ENCODE measurements at places on chromosomes 7 and 10.

DNA sequence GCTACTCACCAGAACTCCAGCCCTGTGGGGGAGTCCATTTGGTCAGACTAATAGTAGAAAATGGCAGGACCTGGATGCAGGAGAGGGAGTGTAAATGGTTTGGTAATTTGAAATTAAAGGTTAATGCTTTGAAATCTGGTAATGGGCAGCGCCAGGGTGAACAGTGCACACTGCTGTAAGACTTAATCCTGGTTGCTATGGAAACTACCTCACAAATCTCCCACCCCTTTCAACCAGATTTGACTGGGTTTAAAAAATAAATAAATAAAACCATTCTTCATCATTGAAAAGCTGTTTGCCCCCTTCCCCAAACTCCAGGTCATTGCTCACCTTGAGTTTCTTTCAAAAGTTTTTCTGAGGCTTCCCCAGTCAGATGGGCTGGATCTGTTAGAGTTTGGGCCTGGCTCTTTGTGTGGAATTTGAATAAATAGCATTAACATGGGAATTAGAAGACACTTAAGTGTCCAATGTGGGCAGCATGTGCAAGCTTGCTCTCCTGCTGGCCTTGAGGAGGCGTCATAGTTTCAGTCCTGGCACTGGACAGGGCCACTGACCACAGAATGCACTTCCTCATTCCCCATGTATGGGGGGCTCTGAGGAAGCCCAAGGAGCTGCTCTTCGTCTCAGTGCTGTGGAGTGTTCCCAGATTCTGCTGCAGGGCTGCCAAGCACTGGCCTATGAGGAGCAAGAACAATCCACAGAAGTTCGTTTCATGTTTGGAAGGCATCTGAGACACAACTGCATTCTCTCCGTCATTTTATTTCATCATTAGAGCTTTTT lies 90.7 kb downstream of the LRRC4 start:
- peaks cover 4% of the 10 kb centered on the region for H3K4me1 ChIP-seq
- no peak overlapping the region for H3K4me3 ChIP-seq
- DNase-seq, result no peak

GRCh38 chr10:100173035-100173434 lies 12.8 kb downstream of the ERLIN1 start:
- DNase-seq, result no peak
- no peak overlapping the region for H3K27ac ChIP-seq
- H3K4me1 ChIP-seq, result no peaks in the 10 kb centered on the region
- no peaks in the 10 kb centered on the region for H3K27me3 ChIP-seq
- H3K4me3 ChIP-seq, result no peak overlapping the region

- H3K27me3 ChIP-seq, result no peaks in the 10 kb centered on the region
- H3K36me3 ChIP-seq, result no peaks in the 10 kb centered on the region
- H3K4me3 ChIP-seq, result no peak overlapping the region
- 0 out of 2 replicates have a peak, but pooled peaks cover 4% of the 10 kb centered on the region for H3K4me1 ChIP-seq
Observed at GRCh38 chr7:66013938-66014337, 31.9 kb upstream of the GUSB start.

- peak; percentile 49 for DNase-seq
- H3K27ac ChIP-seq, result no peak overlapping the region
- H3K4me3 ChIP-seq, result no peak overlapping the region
- no peaks in the 10 kb centered on the region for H3K36me3 ChIP-seq
- no peaks in the 10 kb centered on the region for H3K4me1 ChIP-seq
Observed at GRCh38 chr7:137656227-137656849, 190.4 kb downstream of the DGKI start.

GRCh38 chr7:13151978-13152377 lies 464.5 kb downstream of the ARL4A start:
- H3K27ac ChIP-seq, result no peak overlapping the region
- H3K27me3 ChIP-seq, result no peaks in the 10 kb centered on the region
- no peaks in the 10 kb centered on the region for H3K4me1 ChIP-seq
- no peak overlapping the region for H3K4me3 ChIP-seq
- DNase-seq, result no peak
- no peaks in the 10 kb centered on the region for H3K36me3 ChIP-seq

- no peaks in the 10 kb centered on the region for H3K27me3 ChIP-seq
- no peak for DNase-seq
- H3K4me1 ChIP-seq, result peaks cover 3% of the 10 kb centered on the region
- no peaks in the 10 kb centered on the region for H3K36me3 ChIP-seq
- no peak overlapping the region for H3K4me3 ChIP-seq
- H3K27ac ChIP-seq, result no peak overlapping the region
Observed at GRCh38 chr7:36971515-36972139, 247.3 kb upstream of the AOAH start.

GRCh38 chr10:103951942-103952341 lies 15.0 kb upstream of the SLK start:
- no peak overlapping the region for H3K27ac ChIP-seq
- no peaks in the 10 kb centered on the region for H3K36me3 ChIP-seq
- H3K4me3 ChIP-seq, result no peak overlapping the region
- no peaks in the 10 kb centered on the region for H3K27me3 ChIP-seq
- DNase-seq, result no peak
- no peaks in the 10 kb centered on the region for H3K4me1 ChIP-seq

DNA sequence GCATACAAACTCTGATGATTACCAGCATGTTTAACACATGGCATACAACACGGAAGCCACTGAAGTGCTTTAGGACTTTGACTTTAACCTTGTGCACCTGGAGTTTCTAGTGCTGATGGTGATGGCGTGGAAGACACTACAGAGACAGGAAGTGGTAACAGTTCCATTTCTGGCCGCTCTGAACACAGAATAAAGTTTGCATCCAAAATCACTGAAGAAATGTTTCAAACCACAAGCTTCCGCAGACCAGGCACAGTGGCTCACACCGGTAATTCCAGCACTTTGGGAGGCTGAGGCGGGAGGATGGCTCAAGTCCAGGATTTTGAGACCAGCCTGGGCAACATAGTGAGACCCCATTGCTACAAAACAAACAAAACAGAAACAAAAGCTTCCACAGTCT lies 40.3 kb upstream of the TNPO3 start:
- H3K4me3 ChIP-seq, result no peak overlapping the region
- H3K4me1 ChIP-seq, result peaks cover 6% of the 10 kb centered on the region
- no peaks in the 10 kb centered on the region for H3K27me3 ChIP-seq
- no peak for DNase-seq

DNA sequence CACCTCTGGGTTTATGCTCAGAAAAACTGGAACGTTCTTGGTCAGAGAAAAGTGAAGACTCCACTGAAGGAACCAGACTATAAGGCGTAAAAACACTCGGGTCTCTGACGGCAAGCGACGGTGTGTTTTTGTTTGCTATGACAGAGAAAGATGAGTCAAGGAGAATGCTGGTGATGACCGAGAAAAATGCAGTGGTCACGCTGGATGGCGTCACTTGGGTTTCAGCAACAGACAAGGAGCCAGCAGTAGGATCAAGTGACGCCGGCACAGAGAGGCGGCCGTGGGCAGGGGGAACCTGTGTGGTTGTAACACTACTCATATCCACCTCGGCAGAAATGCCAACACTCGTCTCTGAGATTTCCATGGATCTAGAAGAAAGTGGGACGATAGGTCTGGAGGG lies 63.4 kb downstream of the KIAA1549 start:
- no peak overlapping the region for H3K4me3 ChIP-seq
- H3K27me3 ChIP-seq, result no peaks in the 10 kb centered on the region
- no peaks in the 10 kb centered on the region for H3K36me3 ChIP-seq
- DNase-seq, result no peak
- peaks cover 5% of the 10 kb centered on the region for H3K4me1 ChIP-seq

- no peak overlapping the region for H3K27ac ChIP-seq
- no peak overlapping the region for H3K4me3 ChIP-seq
- no peaks in the 10 kb centered on the region for H3K27me3 ChIP-seq
- no peaks in the 10 kb centered on the region for H3K36me3 ChIP-seq
- DNase-seq, result no peak
- peaks cover 18% of the 10 kb centered on the region for H3K4me1 ChIP-seq
Observed at GRCh38 chr7:137931823-137932222, 70.1 kb downstream of the CREB3L2 start.

GRCh38 chr10:30816820-30817171 lies 187.2 kb upstream of the LYZL2 start:
- H3K36me3 ChIP-seq, result no peaks in the 10 kb centered on the region
- no peak for DNase-seq
- no peak overlapping the region for H3K27ac ChIP-seq
- H3K4me1 ChIP-seq, result peaks cover 8% of the 10 kb centered on the region

DNA sequence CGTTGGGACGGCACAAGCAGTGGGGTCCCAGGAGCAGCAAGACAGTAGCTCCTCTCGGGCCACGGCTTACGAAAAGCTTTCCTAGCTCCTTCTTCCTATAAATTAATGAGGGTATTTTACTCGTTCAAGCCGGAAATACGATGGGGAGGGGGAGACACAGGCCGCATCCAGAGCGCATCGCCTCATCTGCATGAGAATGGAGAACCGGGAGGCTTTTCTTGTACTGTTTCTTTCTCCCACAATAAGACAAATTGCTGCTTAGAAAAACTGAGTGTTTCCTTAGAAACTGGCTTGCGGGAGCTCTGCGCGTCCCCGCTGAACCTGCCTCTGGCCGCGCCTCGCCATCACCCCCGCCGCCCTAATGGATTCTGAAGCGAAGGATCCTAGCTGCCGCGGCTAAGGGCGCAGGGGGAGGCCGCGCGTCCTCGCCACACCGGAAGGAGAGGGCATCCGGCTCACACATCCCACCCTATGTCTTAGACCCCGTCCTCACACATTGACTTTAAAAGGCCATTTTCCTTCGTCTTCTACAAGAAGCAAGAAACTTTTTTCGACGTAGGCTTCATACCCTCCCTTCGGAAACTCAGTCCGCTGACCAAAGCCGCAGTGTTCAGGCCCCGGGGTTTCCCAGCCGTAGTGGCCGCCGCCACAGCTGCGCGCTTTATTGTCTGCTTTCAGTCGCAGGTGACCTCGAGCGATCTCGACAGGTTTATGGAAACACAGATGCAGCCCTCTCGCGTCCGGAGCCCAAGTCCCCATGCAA lies 8.8 kb downstream of the NXPH1 start:
- no peak for DNase-seq
- no peak overlapping the region for H3K4me3 ChIP-seq
- H3K27me3 ChIP-seq, result peaks cover 5% of the 10 kb centered on the region
- H3K27ac ChIP-seq, result no peak overlapping the region
- no peaks in the 10 kb centered on the region for H3K36me3 ChIP-seq
- no peaks in the 10 kb centered on the region for H3K4me1 ChIP-seq

DNA sequence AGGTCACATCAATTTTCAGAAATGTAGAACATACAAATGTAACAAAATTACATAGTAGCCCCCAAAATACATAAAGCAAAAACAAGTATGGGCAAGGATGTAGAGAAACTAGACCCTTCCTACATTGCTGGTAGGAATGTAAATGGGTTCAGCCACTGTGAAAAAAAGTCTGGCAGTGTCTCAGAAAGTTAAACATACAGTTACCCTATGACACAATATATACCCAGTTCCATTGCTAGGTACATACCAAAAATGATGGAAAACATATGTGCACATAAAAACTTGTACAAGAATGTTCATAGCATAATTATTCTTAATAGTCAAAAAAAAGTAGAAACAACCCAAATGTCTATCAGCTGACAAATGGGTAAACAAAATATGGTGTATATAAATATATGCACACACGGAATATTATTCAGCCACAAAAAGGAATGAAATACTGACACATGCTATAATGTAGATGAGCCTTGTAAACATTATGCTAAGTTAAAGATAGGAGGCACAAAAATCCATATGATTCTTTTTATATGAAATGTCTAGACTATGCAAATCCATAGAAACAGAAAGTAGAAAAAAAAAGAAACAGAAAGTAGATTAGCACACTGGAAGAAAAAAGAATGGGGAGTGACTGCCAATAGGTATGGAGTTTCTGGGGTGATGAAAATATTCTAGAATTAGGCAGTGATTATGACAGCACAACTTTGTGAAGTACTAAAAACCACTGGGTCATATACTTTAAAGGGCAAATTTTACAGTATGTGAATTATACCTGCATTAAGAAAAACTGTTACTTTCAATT lies 13.5 kb downstream of the HERPUD2 start:
- no peak overlapping the region for H3K4me3 ChIP-seq
- no peak for DNase-seq
- H3K4me1 ChIP-seq, result no peaks in the 10 kb centered on the region
- no peaks in the 10 kb centered on the region for H3K27me3 ChIP-seq
- no peaks in the 10 kb centered on the region for H3K36me3 ChIP-seq
- H3K27ac ChIP-seq, result no peak overlapping the region

DNA sequence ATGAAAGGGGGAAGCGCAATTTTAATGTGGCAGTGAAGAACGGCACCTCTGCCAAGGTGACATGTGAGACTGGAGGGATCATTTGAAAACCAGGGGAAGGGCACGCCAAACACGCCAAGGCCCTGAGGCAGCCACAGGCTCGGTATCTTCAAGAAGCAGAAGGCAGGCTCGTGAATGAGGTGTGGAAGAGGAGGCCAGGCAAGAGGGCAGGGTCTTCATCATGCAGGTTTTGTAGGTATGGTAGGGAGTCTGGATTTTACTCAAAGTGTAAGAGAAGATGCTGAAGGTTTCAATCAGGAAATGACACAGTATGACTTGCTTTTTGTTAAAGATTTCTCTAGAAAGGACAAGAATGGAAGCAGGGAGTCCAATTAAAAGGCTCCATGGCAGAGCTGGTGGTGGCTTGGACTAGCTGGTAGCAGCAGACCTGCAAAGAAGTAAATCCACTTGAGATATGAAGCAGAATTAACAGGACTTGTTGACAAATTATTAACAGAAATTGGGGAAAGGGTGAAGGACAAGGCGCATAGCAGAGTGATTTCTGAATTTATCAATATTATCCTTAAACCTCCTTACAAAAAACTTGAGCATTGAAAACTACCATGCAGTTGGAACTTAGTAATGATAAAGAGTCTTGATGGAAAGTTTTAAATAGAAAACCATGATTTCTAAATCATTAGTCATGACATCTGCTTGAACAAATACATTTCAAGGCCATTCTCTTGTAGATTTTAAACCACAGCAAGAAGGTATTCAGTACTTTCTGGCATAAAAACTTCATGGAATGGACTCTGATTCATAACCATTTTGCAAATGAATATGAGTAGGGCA lies 70.4 kb downstream of the COA1 start:
- DNase-seq, result no peak
- no peak overlapping the region for H3K4me3 ChIP-seq
- H3K27ac ChIP-seq, result no peak overlapping the region
- peaks cover 5% of the 10 kb centered on the region for H3K4me1 ChIP-seq
- H3K27me3 ChIP-seq, result no peaks in the 10 kb centered on the region
- H3K36me3 ChIP-seq, result no peaks in the 10 kb centered on the region

DNA sequence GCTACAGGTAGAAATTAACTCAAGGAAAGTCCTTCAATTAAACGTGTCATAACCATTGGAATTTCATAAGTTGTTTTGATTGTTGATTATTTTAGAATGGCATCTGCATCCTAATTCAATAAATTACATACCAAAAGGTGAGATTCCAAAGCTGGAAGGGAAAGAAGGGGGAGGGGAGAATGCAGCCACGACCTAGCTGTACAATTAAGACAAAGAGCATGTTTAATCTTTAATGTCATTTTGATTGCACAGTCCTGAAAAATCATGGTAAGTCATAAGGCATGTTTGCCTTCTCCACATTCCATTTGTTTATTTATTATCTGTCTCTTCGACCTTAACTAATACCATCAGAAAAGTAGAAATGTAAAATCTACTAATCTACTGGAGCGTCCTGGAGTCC lies 358.1 kb downstream of the FRMD4A start:
- H3K4me1 ChIP-seq, result no peaks in the 10 kb centered on the region
- no peaks in the 10 kb centered on the region for H3K36me3 ChIP-seq
- no peak overlapping the region for H3K27ac ChIP-seq
- H3K27me3 ChIP-seq, result peaks cover 51% of the 10 kb centered on the region
- no peak overlapping the region for H3K4me3 ChIP-seq

All from HCT116 (cell line).